ENCODE measurements at places on chromosomes 5 and 9.
A peak's percentile ranks its signal among the peaks of the same experiment; 100 is the strongest.

DNA sequence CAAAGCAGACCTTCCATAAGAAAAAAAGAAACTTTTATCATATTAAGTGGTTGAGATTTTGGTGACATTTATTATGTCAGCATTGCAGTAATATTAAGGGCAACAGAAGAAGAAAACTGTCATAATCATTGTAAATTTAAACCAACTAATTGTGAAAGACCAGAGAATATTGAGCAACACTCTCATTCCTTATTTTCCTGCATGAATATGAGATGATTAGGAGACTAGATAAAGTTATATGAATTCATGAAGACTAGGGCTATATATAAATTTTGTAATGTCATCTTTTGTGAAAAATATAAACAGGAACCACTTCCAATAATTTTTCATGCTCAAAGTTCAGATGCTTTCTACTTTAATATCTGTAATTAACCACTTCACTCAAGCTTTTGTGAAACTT lies 974.5 kb upstream of the CDH10 start:
- DNase-seq, result no peak

GRCh38 chr5:172508471-172509404 lies 54.4 kb upstream of the SH3PXD2B start:
- no peak for DNase-seq

GRCh38 chr9:36543916-36544315 lies 28.8 kb upstream of the MELK start:
- DNase-seq, result peak; percentile 69

DNA sequence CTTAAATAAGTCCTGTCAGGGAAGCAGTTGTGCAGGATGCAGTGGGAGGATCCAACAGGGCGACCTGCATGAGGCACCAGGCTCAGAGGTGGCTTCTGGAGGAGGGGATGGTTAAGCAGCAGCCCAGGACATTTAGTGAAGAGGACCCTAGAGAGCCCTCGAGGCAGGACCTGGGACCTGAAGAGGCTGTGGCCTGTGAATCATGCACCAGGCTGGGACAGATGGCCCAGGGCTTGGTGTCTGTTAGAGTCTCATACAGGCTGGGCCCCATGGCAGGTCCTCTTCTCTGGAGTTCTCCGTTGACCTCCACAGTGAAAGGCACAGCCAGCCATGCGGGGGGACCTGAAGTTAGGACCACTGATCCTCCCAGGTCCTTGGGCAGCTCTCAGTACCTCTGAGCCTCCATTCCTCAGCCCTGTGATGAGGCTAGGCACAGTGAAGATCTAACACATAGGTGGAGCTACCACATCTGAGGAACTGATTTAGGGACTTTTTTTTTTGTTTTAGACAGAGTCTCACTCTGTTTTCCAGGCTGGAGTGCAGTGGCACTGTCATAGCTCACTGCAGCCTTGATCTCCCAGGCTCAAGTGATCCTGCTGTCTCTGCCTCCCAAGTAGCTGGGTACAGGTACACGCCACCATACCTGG lies 60.8 kb upstream of the GARNL3 start:
- no peak for DNase-seq

GRCh38 chr5:175840050-175840841 lies 31.1 kb upstream of the CPLX2 start:
- peak; percentile 29 for DNase-seq

GRCh38 chr5:88515881-88516819 lies 247.5 kb upstream of the TMEM161B start:
- DNase-seq, result no peak

DNA sequence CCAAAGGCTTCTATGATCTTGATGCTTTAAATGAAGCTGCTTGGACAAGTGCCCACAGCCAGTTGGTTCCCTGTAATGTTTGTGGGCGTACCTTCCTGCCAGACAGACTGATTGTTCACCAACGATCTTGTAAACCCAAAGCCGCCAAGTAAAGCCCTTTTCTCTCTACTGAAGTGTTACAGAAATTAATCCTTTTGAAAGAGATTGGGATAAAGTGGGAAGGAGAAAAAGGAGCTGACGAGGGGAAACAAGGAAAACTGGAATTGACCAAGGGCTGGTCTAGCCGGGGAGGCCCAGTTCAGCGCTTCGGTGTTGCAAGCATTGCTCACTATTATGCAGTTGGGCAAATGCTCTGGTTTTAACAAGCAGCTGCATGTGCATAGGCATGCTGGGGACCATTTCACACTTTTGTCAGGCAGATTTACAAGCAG lies 53.2 kb downstream of the ZNF474 start:
- DNase-seq, result peak; percentile 41
